Activated CD8-positive, alpha-beta memory T cell treated with anti-CD3 and anti-CD28 coated beads for 48 hours (primary cell): ENCODE measurements at places on chromosomes 13 and 19.

DNA sequence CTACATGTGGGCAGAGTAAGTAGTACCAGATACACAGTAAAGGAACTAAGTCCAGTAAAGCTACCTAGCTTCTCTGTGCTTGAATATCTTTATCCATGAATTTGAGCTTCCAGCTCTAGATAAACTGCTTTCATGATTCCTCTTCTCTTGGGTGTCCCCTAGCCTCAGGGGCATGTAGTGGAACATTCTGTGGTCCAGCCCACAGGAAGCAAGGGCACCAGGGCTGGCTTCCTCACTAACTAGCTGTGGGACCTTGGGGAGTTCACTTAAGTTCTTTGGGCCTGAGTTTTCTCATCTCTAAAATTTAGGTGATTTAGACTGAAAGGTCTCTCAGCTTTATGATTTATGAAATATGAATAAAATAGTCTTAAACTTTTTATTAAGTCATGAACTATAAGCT, 185.7 kb downstream of the KATNAL1 start:
- DNase-seq, result no peak

GRCh38 chr13:99206873-99207272, 6.2 kb downstream of the UBAC2 start:
- no peak for DNase-seq

DNA sequence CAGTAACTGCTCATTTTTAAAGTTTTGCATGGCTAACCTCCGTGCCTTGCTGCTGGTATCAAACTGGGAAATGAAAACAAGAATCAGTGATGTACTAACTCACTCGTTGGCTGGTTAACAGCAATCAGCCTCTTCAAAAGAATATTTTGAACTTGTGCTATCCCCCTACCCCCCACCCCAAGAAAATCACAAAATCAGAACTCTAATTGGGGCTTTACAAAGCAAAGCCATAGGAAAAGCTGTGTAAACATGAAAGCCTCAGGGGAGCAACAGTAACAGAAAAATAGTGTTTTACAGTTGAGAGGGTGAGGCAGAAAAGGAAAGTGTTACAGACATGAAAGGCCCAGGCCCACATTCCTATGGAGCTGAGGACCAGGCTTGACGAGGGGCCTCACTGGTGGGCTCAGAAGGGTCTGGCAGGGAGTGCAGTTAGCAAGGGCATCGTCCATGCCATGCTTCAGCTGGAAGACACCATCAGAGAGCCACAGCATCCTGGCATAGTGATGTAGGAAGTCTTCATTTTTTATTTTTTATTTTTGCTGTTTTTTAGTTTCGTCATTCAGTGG, 217.6 kb downstream of the PCCA start:
- DNase-seq, result no peak

GRCh38 chr13:29810145-29810742, 40.2 kb downstream of the UBL3 start:
- no peak for DNase-seq

- no peak for DNase-seq
Observed at GRCh38 chr19:44948763-44949374, 3.0 kb downstream of the APOC2 start.

GRCh38 chr13:35157143-35157755, 215.2 kb downstream of the NBEA start:
- no peak for DNase-seq

GRCh38 chr19:31981545-31981944, 363.9 kb upstream of the ZNF507 start:
- DNase-seq, result no peak

DNA sequence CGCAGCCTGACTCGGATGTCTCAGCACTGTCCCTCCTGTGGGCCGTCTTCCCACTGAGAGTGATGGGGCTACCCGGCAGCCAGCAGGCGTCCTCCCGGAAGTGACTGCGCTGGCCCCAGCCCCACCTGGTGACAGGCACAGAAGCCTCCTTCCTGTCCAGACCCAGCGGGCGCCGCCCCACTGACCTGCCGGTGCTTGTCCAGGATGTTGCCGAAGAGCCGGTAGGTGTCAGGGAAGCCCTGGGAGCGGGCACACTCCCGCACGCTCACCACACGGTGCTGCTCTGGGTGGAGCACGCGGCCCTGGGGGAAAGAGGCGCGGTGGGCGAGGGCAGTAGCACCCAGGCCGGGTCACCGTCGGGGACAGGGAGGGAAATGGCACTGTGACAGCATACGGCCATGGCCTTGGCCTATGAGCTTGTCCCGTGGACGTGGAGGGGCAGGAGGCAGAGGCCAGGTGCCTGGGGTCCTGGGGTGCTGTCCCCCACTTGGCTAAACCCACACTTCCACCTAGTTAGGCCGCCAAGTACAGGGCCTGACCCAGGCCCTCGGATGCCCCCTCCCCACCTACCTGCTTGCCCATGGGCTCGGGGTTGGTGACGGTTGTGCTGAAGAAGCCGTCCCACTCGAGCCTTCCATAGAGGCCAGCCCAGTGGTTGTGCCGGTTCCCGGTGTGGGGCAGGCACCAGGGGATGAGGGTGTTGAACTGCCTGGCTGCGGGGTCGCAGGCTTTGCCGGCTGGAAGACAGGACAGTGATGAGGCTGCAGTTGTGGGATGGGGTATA, 16.0 kb upstream of the EIF3G start:
- no peak for DNase-seq

GRCh38 chr19:19372656-19373416, 32.6 kb upstream of the GATAD2A start:
- no peak for DNase-seq

GRCh38 chr13:70183041-70183440, 74.8 kb upstream of the KLHL1 start:
- DNase-seq, result no peak

DNA sequence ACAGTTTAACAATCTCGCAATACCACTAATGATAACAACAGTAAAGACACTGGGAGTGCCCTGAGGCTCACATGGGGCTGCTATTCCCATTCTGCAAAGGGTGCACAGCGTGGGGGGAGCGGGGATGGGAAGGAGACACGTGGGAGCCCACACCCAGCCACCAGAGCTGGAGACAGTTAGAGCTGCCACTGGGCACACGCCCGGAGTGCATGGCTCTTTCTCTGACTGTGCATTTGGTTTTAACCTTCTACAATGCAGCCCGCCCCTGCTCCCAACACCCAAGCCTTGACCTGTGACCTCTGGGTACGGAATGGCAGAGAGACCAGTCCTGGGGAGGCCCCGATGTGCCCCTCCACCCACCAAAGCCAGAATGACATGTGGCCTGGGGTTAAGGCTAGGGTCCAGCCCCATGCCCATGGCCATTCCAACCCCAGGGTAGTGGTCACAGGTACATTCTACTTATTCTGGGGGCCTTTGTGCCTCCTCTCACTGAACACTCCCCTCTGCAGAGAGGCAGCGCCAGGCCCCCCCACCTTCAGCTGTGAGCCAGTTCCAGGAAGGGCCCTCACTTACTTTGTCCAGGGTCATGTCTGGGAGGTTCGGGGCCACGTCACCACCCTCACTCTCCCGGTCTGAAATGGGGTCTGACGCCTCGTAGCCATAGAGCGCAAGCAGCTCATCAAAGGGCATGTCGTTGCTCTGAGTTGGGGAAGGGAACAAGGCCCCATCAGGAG, 17.1 kb downstream of the MIER2 start:
- DNase-seq, result no peak

- no peak for DNase-seq
Observed at GRCh38 chr13:110699148-110700145, 6.5 kb downstream of the CARS2 start.

GRCh38 chr13:84399320-84400085, 517.2 kb upstream of the SLITRK1 start:
- DNase-seq, result no peak

- DNase-seq, result no peak
Observed at GRCh38 chr13:101205408-101205807, 210.9 kb downstream of the NALCN start.

- DNase-seq, result no peak
Observed at GRCh38 chr13:69857183-69857821, 250.3 kb upstream of the ATXN8OS start.

GRCh38 chr13:27482983-27483382, 32.6 kb upstream of the MTIF3 start:
- DNase-seq, result no peak

DNA sequence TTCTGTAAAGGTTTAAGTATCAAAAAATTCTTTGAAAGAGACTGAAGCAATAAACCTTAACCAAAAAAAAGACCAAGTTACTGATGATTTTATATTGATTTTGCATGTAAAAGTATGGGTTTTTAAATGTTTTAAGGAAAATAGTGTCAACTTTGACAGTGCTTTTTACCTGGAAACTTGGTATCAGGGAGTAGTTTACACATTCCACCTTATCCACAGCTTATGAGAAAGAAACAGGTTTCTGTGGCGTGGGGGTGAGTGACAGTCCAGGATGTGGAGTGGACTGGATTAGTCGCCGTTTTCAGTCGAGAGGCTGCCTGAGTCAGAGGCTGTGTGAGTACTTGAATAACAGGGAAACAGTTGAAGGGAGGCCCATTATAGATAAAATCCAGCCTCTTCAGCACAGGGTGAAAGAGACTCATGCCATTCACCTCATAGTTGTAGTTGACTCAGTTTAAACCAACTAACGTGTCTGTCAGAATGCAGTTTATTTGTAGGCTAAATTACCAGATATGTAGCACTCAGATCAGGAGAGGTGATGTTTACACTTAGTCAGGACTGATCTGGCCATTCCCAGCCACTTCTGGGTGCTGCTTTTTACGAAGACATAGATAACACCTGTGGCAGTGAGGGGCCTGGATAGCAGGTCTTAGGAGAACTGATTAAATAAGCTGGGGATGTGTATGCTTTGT, 595 bp upstream of the GPR183 start:
- DNase-seq, result no peak

DNA sequence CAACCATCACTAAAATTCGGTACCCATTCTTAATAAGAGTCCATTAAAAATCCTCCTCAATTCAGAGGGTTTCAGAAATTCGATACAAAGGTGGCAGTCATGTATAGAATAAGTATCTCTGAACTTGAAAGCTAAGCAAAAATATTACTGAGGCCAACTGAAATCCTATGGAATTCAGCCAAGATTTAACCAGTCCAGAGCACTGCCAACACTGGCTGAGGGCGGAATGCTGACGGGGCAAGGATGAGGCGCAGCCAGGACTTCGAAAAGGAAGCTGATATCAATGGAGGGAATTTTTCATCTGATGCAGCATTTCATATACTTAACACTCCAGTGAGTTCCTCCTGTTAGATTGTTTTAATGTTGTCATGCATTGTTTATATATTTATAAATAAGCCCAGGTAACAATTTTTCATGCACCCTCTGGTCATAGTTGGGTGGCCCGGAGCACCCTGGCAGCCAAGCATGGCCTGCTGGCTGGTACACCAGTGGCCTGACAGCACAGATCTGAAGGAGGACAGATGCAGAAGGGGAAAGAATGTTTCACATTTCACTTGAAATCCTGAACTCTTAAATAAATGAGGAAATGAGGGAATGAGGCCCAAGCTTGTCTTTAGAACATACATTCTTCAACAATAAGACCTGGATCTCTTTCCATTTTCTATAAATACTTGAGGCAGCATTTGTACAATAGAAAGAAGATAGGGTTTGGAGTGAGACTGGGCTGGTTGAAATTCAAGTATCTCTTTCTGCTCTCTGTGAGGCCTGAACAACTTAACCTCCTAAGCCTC, 41.5 kb downstream of the WDFY2 start:
- DNase-seq, result no peak

- no peak for DNase-seq
Observed at GRCh38 chr19:40907968-40908735, 26.1 kb upstream of the CYP2A7 start.

DNA sequence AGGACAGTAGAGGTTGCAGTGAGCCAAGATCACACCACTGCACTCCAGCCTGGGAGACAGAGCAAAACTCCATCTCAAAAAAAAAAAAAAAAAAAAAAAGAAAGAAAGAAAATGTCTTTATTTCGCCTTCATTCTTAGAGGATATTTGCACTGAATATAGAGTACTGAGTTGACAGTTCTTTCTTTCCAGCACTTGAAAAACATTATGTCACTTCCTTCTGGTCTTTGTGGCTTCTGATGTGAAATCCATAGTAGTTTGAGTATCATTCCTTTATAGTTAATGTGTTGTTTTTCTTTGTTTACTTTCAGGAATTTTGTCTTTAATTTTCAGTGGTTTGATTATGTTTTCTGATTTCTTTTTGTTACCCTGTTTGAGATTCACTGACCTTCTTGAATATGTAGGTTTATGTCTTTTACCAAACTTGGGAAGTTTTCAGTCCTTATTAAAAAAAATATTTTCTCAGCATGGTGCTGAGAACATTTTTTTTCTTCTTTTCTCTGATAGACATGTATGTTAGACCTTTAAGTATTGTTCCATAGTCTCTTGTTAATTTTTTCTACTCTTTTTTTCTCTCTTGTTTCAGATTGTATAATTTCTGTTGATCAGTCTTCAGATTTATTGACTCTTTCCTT, 50.1 kb downstream of the PCCA start:
- no peak for DNase-seq

DNA sequence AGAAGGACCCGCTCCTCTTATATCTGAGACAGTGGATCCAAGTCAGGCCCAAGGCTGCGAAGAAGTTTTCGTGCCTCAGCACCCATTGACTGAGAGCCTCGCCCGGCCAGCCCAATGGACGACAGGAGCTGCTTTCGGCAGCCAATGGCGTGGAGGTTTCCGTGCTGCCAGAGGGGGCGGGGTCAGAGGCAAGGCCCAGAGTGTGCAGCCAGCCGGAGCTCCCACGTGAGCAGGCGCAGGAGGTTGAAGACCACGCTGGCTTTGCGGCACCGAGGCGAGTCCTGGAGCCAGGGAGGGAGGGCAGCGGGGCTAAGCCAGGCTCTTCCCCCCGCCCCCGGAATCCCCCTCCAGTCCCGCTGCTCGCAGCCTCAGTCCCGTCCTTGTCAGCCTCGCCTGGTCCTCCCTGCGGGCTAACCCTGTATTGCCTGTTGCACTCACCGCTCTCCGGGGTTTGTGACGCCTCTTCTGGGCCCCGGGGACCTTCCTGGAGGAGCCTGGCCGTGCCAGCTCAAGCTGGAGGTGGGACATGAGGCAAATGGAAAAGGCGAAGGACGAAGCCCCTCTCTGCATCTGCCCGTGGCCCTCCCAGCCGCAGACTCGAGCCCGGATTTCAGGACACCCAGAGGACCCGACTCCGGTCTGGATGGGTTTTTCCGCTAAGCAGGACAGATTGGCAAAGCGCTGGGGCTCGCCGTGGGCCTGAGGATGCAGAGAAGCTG, 1.5 kb downstream of the IFNL4 start:
- DNase-seq, result no peak

DNA sequence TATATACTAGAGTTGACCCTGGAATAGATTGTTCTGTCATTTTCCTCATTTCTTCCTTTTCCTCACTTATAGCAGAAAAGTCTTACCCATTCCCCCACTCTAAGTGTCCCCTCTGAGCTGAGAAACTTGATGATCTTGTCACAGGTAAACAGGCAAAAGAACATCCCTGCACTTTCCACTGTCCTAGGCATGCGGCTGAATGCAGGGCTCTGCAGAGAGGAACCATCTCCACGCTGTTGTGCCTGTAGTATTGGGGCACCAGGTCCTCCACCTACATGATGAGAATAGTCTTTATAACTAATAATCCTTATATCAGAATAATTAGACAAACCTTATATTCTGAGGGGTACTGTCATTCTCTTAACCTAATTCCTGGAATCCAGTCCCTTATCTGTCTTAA, 211.3 kb downstream of the RBM26 start:
- DNase-seq, result no peak
